HFFc6 (cell line): ENCODE measurements at places on chromosomes 7 and 10.

- DNase-seq, result no peak
Measured at GRCh38 chr7:148374396-148375259, 215.9 kb upstream of the C7orf33 start.

GRCh38 chr10:71763352-71764127 lies 9.8 kb downstream of the VSIR start:
- DNase-seq, result no peak

- no peak for DNase-seq
Measured at GRCh38 chr7:151461942-151462230, 21.9 kb upstream of the CRYGN start.

DNA sequence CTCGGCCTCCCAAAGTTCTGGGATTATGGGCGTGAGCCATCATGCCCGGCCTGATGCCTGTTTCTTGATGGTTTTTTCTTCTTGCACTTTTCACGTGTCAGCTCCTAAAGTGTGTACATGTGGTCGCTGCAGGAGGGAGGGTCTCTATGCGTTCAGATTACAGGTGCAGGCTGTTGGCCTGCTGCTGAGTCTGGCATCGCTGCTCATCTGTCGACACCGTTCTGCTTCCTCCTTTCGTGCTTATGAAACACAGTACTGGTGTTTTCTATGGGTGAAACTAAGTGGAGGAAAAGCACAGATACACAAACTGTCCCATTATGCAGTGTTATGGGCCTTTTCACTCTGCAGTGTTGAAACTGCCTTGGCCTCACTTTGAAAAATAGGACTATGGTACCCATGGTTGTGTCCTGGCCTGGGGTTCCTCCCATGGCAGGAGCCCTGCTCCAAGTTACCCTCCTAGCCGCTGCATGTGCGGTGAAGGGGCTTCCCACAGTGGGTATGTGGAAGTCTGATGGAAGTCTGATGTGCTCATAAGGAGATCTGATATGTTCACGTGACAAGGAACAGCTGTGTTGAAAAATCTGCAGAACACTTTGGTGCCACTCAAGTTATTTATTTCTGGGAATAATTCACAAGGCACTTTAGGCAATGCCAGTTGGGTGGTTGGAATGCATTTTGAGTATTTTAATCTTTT lies 23.5 kb downstream of the OGDH start:
- DNase-seq, result no peak

- no peak for DNase-seq
Measured at GRCh38 chr10:58209669-58210068, 58.0 kb downstream of the IPMK start.

DNA sequence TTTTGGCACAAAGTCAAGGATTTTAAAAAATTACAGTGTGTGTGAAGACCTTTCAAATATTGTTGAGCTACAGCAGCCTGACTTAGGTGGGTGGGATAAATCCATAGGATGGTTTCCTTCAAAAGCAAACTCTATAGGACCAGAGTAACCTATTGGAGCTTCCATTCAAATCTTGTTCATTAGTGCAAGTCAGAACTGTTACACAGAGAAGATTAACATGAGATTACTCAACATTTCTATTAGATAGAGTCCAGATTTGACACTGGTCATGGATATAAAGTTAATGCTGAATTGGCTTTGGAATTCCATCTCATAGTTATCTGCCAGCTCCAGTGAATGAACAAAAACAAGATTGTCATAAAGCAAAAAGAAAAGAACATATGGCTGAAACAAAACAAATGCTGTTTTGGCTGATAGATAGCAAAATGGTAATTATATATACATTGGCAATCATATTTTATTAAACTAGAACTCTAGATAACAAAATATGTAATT lies 129.6 kb upstream of the SEMA3A start:
- DNase-seq, result no peak

DNA sequence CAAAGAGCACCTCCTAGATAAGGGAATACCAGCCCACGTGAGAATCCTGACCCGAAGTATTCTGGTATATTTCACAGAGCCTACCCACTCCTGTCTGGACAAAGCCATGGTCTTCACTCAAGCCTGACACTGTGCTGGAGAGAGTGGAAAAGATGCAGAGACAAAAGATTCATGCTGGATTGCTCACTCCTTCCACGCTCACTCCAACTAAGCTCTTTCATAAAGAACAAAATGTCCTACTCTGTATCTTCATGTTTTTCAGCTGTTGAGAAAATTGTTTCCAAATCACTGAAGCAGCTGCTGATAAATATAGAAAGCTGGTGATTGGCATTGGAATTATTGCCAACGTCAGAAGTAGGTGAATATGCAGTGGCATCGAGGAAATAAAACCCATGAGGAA lies 106.0 kb downstream of the ABLIM1 start:
- DNase-seq, result no peak

- no peak for DNase-seq
Measured at GRCh38 chr10:549391-549790, 140.1 kb downstream of the DIP2C start.

DNA sequence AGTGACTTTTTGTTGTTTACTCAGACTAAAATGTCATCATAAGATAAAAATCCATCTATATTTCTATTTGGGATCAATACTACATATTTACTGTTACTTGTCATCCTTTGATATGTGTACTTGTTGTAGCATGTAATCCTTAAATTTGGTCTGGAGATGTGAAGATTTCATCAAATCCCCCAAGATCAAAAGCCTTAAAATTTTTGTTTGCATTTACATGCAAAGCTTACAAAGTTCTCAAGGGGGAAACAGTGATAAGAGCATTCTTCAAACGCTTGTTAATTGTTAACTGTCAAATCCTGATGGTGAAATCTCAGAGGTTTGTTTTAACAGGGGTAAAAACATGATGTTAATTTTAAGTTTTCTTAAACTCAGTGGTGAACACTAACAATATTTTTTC lies 84.9 kb upstream of the SKAP2 start:
- no peak for DNase-seq

- DNase-seq, result no peak
Measured at GRCh38 chr7:144728551-144728950, 107.3 kb downstream of the TPK1 start.

DNA sequence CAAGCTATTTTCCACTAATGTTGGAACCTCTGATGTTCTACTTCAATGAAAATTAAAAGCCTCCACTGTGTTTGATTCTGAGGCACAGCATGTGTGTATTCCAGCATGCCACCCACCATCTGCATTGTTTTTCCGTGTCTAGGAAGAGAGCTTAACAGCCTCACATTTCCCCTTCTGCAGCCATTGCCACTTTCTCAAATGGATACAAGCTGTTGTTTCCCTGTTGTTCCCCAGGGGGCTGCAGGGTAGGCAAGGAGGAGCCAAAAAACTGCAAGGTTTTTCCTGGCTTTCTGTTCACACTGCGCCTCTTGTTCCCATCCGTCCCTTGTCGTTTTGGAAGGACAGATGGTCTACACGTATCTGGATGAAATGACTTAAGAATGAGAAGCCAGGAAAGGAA lies 72.3 kb upstream of the DNAJB12 start:
- DNase-seq, result no peak

- no peak for DNase-seq
Measured at GRCh38 chr10:46229144-46229563, 57.6 kb upstream of the ANTXRL start.

GRCh38 chr7:4815609-4816418 lies 40.4 kb downstream of the AP5Z1 start:
- no peak for DNase-seq

GRCh38 chr10:128563387-128563786 lies 437.2 kb upstream of the MKI67 start:
- DNase-seq, result no peak

DNA sequence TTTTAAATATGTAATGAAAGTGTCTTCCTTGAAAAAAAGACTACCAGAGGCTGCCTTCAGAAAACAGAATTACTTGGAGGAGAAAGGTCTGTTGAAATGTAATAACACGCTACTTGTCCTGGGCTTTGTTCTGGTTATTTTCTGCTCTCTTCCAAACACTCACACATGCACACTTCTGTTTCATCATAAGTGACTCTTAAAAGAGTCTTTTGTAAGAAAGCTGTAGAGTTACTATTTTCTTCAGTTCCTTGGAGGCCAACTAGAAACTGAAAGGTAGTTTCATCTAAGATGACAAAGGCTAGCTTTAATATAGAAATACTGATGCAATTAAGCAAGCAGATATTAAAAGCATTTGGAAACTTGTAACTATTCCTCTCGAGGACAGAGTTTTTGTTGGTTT lies 39.1 kb downstream of the TASOR2 start:
- no peak for DNase-seq

DNA sequence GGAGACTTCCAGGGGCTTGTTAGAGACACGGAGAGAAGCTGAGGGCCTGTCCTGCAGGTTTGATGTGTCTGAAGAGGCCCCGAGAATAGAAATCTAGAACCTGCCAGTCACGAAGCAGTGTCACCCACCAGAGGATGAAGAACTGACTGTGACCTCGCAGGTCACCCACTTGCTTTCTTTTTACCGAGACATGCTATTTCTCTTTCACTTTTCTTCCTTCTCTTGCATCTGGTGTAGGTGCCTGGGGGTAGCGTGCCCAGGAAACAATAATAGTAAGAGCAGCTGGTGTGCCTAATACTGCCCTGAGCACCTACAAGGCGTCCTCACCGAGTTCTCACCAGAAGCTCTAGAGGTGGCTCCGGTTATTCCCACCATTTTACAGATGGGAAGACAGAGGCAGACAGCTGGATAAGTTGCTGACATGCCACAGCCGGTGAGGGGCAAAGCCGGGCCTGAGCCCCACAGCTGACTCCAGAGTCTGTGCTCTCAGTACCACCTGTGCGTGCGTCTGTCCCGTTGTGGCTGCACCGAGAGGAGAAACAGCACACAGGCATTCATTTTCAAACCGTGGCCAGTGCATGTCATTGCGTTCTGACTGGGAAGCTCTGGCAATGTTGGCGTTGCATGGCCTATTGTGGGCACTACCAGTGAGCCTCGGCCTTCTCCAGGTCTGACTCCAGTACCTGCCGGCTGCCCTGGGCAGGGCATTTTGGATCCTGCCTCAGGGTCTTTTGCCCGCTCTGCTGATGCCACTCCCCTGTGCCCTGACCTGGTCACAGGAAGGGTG lies 7.8 kb downstream of the CHST3 start:
- no peak for DNase-seq

DNA sequence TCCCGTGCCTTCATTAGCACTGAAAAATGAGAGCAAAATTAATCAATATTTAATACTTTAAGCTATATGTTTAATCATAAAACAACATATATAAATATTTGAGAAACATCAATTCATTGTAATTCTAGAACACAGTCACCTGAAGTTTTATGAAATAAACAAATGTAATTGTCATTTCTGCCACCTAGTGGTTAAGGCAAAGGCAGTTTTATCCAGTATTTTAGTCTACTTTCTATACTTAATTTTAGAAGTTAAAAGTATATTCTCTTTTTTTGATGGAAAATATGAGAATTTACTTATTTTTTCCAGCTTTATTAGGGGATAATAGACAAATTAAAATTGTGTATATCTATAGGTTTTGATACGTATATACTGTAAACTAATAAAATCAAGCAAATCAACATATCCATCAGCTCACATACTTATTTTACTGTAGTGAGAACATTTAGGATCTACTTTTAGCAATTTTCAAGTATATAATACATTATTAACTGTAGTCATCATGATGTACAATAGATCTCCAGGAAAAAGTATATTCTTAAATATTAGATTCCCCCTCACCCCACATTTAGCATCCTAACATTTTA lies 16.9 kb downstream of the PCGF6 start:
- no peak for DNase-seq

DNA sequence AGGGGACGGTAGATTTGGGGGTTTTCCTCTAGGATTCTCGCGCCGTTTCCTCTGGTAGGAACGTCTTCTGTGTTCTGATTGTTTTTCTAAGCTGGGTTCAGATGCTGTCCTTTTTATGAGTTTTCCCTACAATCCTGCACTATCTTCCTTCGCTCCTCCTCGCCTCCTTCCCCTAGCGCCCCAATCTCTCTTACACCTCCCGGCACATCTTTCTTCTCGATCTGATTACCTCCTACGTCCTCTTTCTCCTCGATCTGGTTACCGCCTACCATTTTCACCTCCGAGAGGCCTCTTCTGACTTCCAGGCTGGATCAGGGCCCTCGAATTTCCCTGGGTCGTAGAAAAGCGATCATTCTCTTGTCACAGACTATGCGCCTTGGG lies 413 bp downstream of the BUD31 start:
- no peak for DNase-seq

- no peak for DNase-seq
Measured at GRCh38 chr7:139451638-139452037, 31.8 kb downstream of the KLRG2 start.
